Activated naive CD4-positive, alpha-beta T cell treated with anti-CD3 and anti-CD28 coated beads, Interleukin-2, amount 50 U/mL, for 72 hours (primary cell): ENCODE measurements at places on chromosomes 1 and 21. TPM values are rescaled to one million over a fixed set of nuclear protein-coding genes. Genes with fewer than 3 reads are reported as not detected.
A peak's percentile ranks its signal among the peaks of the same experiment; 100 is the strongest.

GRCh38 chr1:47913225-47913823 is 83.9 kb downstream of the TRABD2B start:
- DNase-seq = no peak

DNA sequence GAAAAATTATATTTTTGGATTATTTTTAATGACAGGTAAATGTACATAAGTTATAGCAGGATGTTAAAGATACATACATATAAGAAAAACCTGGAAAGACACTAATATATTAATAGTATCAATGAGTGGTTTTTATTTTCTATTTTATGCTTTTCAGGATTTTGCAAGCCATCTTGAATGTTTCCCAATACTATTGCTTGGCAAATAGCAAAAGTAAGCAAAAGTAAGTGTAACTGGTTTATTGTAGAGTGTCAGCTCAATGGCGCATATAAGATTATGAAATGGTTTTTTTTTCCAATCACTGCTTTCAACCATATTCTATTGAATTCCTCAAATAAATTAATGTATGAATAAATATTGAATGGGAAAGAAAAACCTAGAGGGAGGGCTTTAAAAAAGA is 36.4 kb downstream of the ZNF684 start:
- DNase-seq = no peak

DNA sequence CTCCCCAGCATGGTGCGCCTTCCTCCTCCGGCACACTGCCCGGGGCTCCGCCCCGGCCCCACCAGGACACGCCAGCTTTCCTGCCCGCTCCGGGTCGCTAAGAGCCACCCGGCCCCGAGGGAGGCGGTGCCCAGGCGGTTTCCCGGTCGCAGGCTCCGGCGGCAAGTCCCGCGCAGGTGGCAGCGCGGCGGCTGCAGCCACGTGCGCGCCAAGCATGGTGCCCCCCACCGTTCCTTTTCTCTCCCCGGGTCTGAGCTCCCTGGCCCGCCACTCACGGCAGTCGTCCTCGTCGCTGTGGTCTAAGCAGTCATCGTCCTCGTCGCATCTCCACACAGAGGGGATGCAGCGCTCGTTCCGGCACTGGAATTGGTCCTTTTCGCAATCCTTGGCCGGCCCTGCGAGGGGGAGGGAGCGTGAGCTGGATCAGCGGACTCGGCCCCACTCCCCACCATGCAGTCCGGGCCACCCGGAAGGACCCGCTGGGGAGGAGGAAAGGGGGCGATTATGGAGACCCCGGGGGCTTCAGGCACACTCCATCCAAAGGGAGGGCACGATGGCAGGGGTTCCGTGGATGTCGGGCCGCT is 1.2 kb downstream of the LRP8 start:
- peak; percentile 61 for DNase-seq

The OR2T27 gene
- not detected for total RNA-seq

The GOLT1A gene
- total RNA-seq = not detected

The RRAGC gene
- 25.0 TPM for total RNA-seq

The FLG2 gene
- total RNA-seq = not detected
